ENCODE measurements at places on chromosomes 12 and 14.

GRCh38 chr14:70919774-70920173 is 12.5 kb downstream of the PCNX1 start:
- no peak for DNase-seq

DNA sequence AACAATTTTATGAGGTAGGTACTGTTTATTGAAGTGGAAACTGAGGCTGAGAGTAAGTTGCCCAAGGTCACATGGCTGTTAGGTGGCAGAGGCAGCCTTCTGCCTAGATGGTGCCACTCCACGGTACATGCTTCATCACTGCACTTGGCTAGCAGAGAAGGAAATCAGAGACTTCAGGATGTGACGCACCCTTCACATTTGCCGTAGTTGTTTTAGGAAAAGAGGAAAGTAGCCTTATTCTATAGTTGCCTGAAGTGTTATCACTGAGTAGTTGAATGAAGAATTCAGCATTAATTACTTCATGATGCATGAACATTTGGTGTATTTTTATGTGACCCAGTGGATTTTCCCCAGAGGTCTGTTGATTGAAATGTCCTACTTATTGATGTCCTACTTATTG is 55.7 kb downstream of the ERC1 start:
- DNase-seq, result no peak

DNA sequence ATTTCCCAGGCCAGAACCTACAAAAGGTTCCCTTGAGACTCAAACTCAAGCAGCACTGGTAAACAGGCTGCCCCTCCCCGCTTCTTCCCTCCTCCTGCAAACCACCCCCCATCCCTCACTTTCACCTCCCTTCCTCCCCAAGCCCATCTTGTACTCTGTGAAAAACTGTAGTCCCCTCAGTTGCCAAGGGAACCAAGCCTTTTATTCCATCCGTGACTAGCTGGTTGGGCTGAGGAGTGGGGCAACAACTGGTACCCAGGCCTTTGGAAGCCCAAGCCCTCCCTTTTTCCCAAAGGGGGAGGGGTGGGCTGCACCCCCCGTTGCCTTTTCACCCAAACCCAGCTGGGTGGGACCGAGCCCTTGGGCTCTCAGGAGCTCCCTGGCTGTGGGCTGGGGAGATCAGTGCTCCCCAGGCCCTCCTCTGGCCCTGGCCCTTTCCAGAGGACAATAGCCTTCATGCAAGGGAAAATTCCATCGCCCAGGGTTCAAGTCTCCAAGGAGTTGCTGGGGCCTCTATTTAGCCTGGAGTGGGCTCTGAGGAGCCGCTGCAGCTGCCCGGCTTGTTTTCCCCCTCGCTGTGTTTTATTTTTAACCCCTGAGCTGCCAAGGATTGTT is 61.9 kb downstream of the ZFP36L1 start:
- no peak for DNase-seq

DNA sequence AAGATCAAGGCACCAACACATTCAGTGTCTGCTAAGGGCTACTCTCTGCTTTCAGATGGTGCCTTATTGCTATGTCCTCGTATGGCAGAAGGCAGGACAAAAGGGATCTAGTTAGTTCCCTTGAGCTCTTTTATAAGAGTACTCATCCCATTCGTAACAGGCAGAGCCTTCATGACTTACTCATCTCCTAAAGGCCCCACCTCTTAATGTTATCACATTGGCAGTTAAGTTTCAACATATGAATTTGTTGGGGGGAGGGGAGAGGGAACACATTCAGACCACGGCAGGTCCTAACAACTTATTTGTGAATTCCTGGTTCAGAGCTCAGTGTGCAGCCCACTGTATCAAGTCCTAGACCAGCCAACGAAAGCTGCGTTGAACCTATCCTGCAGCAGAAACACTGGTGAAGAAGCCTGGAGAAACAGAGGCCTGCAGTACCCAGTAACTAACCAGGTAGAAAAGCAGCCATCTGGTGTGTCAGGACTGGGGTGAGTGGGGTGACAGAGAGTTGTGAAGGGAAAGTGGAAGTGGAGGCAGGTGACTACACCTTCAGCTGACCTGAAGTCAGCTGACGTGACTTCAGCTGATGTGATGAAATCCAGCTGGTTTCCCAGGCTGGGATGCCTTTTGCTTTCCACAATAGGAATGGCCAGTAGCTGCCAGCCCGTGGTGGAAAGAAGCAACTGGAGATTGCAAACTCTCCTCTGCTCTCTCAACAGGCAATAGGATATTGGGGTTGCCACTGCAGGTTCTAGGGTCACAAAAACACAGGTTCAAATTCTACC is 101.6 kb upstream of the PLXNC1 start:
- no peak for DNase-seq

DNA sequence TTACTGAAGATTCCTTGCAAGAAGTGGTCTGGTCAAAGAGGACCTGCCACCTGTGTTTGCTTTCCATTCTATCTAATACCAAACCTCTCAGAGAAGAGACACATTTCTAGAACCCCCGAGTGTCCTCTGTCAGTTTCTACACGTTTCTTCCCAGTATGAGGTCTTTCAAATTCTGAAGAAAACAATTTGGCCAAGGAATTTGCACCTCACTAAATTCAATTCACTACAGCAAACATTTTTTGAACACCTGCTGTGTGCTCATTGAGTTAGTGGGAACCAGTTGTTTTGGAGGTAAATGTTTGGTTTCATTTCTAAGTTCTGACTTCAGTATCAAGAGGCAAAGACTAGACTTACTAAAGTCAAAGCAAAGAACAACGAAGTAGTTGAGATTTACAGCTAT is 19.4 kb downstream of the GPR19 start:
- DNase-seq, result no peak

DNA sequence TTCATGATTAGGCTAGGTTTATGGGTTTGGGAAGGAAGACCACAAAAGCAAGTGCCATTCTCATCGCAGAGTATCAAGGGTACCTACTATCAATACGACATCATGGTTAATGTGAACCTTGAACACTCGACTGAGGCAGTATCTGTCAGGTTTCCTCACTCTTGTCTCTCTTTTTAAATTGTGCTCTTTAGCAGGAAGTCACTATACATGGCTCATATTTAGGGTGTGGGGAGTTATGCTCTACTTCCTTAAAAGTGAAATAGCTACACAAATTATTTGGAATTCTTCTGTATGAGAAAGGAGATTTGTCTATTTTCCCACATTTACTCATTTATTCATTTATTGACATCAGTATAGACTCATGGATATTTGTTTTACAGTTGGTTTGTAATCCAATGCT is 5.9 kb upstream of the CLEC4E start:
- no peak for DNase-seq

DNA sequence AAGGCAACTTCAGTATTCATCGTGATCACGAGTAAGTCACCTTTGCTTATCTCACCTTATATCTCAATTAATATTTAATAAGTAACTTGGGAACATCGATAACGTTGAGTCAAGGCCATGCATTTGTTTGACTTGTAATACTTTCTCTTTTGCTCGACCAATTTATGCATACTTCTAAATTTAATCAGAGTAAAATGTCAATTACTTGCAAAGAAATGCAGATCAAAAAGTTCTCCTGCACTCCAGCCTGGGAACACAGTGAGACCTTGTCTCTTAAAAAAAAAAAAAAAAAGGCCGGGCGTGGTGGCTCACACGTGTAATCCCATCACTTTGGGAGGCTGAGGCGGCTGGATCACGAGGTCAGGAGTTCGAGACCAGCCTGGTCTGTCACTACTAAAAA is 11.8 kb upstream of the HIP1R start:
- no peak for DNase-seq

DNA sequence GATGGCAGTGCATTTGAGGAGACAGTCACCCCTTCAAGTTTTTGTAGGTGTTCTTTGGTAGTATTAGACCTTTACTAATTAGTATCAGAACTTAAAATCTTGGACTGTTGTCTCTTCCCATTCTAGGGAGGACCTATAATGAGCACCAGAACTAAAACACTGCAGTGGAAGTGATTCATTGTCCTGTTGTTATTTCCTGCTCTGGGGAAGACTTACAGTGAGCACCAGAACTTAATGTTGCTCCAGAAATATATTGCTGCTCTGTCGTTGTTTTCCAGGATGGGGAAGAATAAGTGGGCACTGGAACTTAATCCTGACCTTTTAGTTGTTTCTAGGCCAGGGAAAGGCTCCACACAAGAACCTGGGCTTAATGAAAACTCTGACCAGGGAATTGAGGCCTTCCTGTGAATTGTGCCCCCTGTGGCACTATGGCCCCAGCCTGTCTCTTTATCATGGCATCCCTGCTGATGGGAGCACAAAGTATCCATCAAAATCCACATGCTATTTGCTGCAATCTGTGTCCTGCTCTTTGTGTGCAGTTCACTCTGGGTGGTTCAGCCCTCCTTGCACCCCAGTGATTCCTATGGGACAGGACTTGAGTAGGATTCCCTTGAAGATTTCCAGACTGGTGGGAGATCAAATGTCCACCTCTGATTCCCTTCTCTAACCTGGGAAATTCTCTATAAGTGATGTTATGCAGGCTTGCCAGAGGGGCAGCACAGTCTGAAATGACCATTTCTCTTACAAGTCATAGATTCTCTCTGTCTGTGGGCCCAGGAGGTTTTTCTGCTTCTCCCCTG is 175.8 kb downstream of the PAWR start:
- no peak for DNase-seq

DNA sequence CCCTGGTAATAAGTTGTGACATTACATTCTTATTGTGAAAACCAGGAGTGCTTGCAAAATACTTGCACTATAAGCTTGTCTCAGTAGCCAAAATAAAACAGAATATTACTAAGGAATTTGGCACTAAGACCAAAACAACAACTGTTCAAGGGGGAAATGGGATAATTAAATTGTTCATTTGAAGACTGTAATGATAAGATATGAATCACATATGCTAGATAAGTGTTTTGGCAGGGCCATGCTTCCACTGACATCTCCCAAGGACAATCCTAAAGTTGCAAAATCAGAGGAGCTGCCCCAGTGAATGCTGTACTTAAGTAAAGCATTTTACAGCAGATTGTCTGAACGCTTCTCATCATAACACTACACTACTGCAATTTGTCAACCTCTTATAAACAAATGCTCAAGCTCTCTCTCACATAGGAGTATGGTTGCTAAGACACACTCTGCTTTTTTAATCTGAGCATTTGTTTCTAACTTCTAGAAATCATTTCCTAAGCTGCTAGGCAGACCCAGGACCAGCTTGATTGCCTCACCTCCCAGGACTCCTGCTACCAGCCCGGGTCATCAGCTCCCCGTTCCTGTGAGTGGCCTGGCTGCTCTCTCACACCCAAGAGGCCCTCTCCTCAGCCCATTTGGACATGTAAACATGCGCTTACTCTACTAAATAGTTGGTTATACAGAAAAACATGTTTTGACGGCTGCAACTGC is 191.5 kb downstream of the PAX9 start:
- DNase-seq, result no peak

GRCh38 chr12:112985642-112986290 is 7.4 kb downstream of the OAS2 start:
- no peak for DNase-seq
